ENCODE measurements at places on chromosomes 16 and 17.

DNA sequence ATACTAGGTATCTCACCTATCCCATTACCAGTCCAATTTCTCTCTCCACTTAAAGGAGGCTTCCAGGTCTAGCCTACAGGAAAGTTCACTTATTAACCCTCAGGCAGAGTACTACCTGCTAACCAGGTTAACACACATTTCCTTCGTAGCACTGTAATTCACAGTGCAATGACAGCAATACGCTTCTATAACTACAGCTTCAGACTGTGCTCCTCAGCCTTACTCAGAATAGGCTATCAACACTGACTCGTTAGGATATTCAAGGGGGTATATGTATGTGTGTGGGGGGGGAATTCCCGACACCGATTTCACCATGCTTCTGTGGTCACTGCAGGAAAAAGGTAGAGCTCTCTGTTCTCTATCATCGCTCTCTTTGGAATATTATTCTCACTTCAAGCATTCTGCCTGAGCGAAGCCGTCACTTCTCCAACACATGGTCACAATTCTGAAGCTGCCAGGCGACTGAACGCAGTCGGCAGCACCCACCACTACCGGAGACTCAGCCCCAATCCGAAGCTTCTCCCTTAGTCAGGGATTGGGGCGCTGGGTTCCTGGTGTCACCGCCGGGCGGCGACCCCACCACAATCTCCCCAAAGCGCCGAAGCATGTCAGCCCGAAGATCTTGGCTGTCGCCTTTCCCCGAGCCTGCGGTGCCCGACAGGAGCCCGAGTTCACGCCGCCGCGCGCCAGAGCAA lies 618 bp downstream of the GGA3 start:
- peaks cover 3% of the 10 kb centered on the region for H3K36me3 ChIP-seq
- H3K27me3 ChIP-seq = no peaks in the 10 kb centered on the region
- H3K4me3 ChIP-seq = peak overlapping the region; percentile 68
- H3K27ac ChIP-seq = no peak overlapping the region
- DNase-seq = no peak

GRCh38 chr17:78268191-78268874 lies 36.9 kb downstream of the TMEM235 start:
- peak; percentile 61 for DNase-seq
- H3K4me1 ChIP-seq = no peaks in the 10 kb centered on the region
- H3K27ac ChIP-seq = no peak overlapping the region
- H3K36me3 ChIP-seq = no peaks in the 10 kb centered on the region
- no peaks in the 10 kb centered on the region for H3K27me3 ChIP-seq

- no peaks in the 10 kb centered on the region for H3K36me3 ChIP-seq
- no peaks in the 10 kb centered on the region for H3K4me1 ChIP-seq
- no peaks in the 10 kb centered on the region for H3K27me3 ChIP-seq
These were observed 254.3 kb upstream of the SALL1 start for GRCh38 chr16:51405361-51405760.

- no peaks in the 10 kb centered on the region for H3K36me3 ChIP-seq
- no peak for DNase-seq
- no peaks in the 10 kb centered on the region for H3K4me1 ChIP-seq
- no peak overlapping the region for H3K4me3 ChIP-seq
- H3K27ac ChIP-seq = no peak overlapping the region
These were observed 7.9 kb downstream of the MPV17L start for GRCh38 chr16:15403392-15403995.

GRCh38 chr17:79835953-79836509 lies 3.2 kb downstream of the CBX4 start:
- H3K4me1 ChIP-seq = no peaks in the 10 kb centered on the region
- no peaks in the 10 kb centered on the region for H3K36me3 ChIP-seq
- no peaks in the 10 kb centered on the region for H3K27me3 ChIP-seq
- no peak for DNase-seq

DNA sequence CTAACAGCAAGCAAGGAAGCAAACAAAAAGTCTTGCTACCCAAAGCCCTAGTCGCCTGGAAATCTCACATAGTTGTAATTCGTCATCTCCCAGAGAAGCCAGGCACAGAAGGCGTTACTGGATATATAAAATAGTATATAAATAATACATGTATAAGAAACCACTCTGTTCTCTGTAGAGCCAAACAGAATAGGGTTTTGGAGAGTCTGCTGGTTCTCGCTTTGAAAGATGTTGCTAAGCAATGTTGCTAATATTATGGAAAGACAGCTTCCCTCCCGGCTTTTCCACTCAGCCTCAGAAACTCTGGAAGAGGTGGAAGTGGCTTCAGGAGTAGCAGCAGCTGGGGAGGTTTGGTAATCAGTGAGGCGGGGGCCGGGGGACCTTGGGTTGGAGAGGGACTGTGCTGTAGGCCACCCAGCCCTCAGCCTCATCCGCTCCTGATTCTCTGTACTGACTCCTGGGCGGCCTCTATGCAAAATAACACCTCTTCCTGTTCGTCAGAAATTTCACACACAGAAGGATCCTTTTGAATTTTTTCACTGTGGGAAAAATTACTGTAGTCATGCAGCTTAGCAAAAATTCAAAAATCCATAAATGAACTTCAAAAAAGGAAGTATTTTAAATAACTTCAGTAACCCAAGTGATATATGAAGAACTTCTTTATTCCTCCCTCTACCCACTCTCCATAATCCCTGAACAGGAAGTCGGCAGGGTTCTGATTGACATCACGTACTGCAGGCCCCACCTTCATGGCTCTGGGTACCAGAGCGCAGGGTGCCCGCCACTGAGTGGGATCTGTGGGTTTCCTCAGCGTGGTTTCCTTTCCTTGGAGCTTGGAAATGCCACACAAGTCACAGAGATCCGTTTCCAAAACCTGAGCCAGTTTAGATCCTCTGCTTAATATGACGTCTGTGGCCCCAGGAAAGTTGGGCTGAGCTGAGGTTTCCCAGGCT lies 51.4 kb downstream of the RAP1GAP2 start:
- no peak overlapping the region for H3K27ac ChIP-seq
- no peak overlapping the region for H3K4me3 ChIP-seq
- no peaks in the 10 kb centered on the region for H3K4me1 ChIP-seq
- no peaks in the 10 kb centered on the region for H3K27me3 ChIP-seq
- DNase-seq = no peak

- H3K4me3 ChIP-seq = no peak overlapping the region
- no peaks in the 10 kb centered on the region for H3K4me1 ChIP-seq
- no peaks in the 10 kb centered on the region for H3K27me3 ChIP-seq
- H3K27ac ChIP-seq = no peak overlapping the region
- no peaks in the 10 kb centered on the region for H3K36me3 ChIP-seq
These were observed 55.0 kb upstream of the CBFA2T3 start for GRCh38 chr16:89031715-89032659.

GRCh38 chr17:75225016-75225415 lies 19.5 kb downstream of the NUP85 start:
- H3K36me3 ChIP-seq = no peaks in the 10 kb centered on the region
- H3K4me1 ChIP-seq = no peaks in the 10 kb centered on the region
- H3K4me3 ChIP-seq = no peak overlapping the region
- H3K27me3 ChIP-seq = no peaks in the 10 kb centered on the region

DNA sequence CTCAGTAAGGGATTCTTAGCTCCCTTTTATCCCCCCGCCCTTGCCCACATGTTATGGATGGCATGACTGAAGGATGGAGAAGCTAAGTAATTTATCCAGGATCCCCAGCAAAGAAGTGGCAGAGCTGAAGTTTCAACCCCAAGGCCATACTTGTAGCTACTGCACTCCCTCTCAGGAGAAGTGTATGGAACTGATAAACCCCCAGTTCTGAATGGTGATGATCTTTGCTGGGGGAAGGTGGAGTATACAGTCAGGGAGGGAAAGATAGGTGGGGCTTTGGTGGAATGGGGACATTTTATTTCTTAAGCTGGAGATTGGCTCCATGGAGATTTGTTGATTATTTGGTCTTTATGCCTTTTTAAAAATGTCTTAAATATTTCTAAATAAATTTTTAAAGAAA lies 58.3 kb downstream of the TNRC6C start:
- H3K4me3 ChIP-seq = no peak overlapping the region
- no peaks in the 10 kb centered on the region for H3K4me1 ChIP-seq
- no peaks in the 10 kb centered on the region for H3K36me3 ChIP-seq
- no peaks in the 10 kb centered on the region for H3K27me3 ChIP-seq
- no peak overlapping the region for H3K27ac ChIP-seq
- no peak for DNase-seq

GRCh38 chr17:16439303-16439791 lies 24.0 kb downstream of the TRPV2 start:
- no peaks in the 10 kb centered on the region for H3K27me3 ChIP-seq
- peak overlapping the region; percentile 64 for H3K4me3 ChIP-seq
- H3K27ac ChIP-seq = peak overlapping the region; percentile 7
- H3K4me1 ChIP-seq = peaks cover 5% of the 10 kb centered on the region

DNA sequence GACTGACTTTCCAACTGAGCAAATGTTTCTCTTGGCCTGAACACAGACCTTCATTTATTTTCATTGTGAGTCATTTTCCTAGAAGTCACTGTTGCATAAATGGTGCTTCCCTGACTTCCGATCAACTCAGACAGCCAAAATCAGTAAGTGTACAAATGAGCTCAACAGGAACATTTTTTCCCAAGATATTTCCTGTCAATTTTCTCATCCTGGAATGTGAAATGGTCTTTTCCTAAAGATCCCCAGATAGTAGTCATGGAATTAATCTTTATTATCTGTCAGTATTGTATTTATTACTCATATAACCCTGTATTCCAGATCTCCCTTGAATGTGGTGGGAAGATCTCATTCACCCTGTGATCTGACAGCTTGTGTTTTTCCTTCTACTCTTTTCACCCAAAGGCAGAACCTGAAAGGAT lies 360.3 kb upstream of the KIF2B start:
- no peaks in the 10 kb centered on the region for H3K27me3 ChIP-seq
- H3K36me3 ChIP-seq = no peaks in the 10 kb centered on the region
- H3K4me3 ChIP-seq = no peak overlapping the region

GRCh38 chr16:648781-649589 lies at the start of gene WDR90:
Gene WDR90 (plus strand): TSS chr16:649365. CDS start chr16:649417, 52 bp downstream.
- peak within 1 kb of the TSS; percentile 53 for H3K27ac ChIP-seq
- no peaks in the 10 kb centered on the region for H3K4me1 ChIP-seq
- H3K27me3 ChIP-seq = no peaks in the 10 kb centered on the region
- peak; percentile 96 for DNase-seq
- H3K36me3 ChIP-seq = no peaks in the 10 kb centered on the region

DNA sequence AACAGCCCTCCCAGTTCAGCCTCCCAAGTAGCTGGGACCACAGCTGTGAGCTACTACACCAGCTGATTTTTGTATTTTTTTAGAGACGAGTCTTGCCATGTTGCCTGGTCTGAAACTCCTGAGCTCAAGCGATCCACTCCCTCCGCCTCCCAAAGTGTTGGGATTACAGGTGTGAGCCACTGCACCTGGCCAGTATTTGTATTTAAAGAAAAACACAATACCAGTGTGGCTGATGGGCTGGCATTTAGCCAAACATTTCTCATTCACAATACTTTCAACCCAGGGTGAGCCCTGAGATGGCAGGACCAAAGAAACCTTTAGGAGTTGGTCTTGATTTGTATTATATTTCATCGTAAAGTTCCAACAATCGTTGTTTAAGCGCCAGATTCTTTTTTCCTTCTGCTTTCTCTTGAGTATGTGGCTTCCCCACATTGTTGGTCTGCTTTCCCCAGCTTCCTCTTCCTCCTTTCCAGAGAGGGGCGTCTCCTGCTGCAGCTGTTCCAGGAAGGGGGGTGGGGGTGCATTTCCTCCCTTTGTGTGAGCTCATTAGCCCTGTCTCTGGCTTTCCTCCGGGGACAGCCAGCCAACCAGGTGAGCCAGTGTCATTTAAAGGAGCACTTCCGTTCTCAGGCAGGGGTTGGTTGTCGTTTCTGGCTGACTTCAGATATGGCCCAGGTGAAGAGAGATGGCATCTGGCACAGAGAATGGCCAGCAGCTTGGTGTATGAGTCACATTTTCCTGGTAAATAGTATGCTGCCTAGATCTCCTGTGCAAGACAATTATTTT lies 79.9 kb downstream of the GPRC5B start:
- peak; percentile 81 for DNase-seq
- H3K27me3 ChIP-seq = no peaks in the 10 kb centered on the region
- no peaks in the 10 kb centered on the region for H3K36me3 ChIP-seq
- no peak overlapping the region for H3K4me3 ChIP-seq
- H3K27ac ChIP-seq = no peak overlapping the region

- H3K36me3 ChIP-seq = no peaks in the 10 kb centered on the region
- no peaks in the 10 kb centered on the region for H3K27me3 ChIP-seq
- no peak overlapping the region for H3K4me3 ChIP-seq
These were observed 2.8 kb upstream of the PITPNM3 start for GRCh38 chr17:6558932-6559752.

- no peaks in the 10 kb centered on the region for H3K27me3 ChIP-seq
- no peak overlapping the region for H3K27ac ChIP-seq
- no peak for DNase-seq
These were observed 254.4 kb upstream of the PMFBP1 start for GRCh38 chr16:72426386-72426785.

DNA sequence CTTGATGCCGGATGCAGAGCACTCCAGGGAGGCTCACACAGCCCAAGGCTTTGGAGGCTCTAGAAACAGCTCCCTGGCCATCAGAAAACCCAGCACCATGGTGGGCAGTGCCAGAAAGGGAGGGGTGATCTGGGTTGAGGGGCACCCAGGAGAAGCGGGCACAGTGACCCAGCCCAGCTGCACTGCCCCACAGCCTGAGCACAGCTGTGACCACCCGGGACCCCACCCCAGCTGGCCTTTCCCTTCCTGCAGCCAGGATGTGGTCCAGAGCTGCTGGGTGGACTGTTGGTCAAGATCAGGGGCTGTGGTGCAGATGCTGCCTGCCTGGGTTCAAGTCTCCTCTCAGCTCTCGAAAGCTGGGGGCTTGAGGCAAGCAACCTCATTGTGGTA lies 223.1 kb downstream of the ZNF423 start:
- no peaks in the 10 kb centered on the region for H3K36me3 ChIP-seq
- H3K27me3 ChIP-seq = no peaks in the 10 kb centered on the region
- no peaks in the 10 kb centered on the region for H3K4me1 ChIP-seq

- H3K27ac ChIP-seq = no peak overlapping the region
- H3K27me3 ChIP-seq = no peaks in the 10 kb centered on the region
- no peaks in the 10 kb centered on the region for H3K4me1 ChIP-seq
- no peak overlapping the region for H3K4me3 ChIP-seq
These were observed 382.0 kb upstream of the DYNLRB2 start for GRCh38 chr16:80158766-80159165.
